ENCODE measurements at places on chromosomes 16 and 17. TPM values are rescaled to one million over a fixed set of nuclear protein-coding genes. Genes with fewer than 3 reads are reported as not detected.

- no peaks in the 10 kb centered on the region for H3K36me3 ChIP-seq
- H3K4me3 ChIP-seq = no peak overlapping the region
- H3K27ac ChIP-seq = no peak overlapping the region
Observed at GRCh38 chr16:30839523-30840227, 52.7 kb upstream of the ZNF629 start.

Gene SLC52A1
- total RNA-seq = not detected

GRCh38 chr17:49616086-49616485 lies 40.4 kb downstream of the NXPH3 start:
- H3K4me3 ChIP-seq = no peak overlapping the region
- H3K4me1 ChIP-seq = peaks cover 8% of the 10 kb centered on the region
- H3K27me3 ChIP-seq = no peaks in the 10 kb centered on the region

GRCh38 chr17:6233856-6234255 lies 163.7 kb downstream of the WSCD1 start:
- H3K36me3 ChIP-seq = no peaks in the 10 kb centered on the region
- no peak overlapping the region for H3K27ac ChIP-seq
- no peaks in the 10 kb centered on the region for H3K4me1 ChIP-seq
- no peak overlapping the region for H3K4me3 ChIP-seq
- no peak for DNase-seq

- H3K36me3 ChIP-seq = no peaks in the 10 kb centered on the region
- H3K27me3 ChIP-seq = no peaks in the 10 kb centered on the region
- no peaks in the 10 kb centered on the region for H3K4me1 ChIP-seq
- H3K27ac ChIP-seq = no peak overlapping the region
Observed at GRCh38 chr17:47862621-47863440, 11.9 kb upstream of the SP6 start.

DNA sequence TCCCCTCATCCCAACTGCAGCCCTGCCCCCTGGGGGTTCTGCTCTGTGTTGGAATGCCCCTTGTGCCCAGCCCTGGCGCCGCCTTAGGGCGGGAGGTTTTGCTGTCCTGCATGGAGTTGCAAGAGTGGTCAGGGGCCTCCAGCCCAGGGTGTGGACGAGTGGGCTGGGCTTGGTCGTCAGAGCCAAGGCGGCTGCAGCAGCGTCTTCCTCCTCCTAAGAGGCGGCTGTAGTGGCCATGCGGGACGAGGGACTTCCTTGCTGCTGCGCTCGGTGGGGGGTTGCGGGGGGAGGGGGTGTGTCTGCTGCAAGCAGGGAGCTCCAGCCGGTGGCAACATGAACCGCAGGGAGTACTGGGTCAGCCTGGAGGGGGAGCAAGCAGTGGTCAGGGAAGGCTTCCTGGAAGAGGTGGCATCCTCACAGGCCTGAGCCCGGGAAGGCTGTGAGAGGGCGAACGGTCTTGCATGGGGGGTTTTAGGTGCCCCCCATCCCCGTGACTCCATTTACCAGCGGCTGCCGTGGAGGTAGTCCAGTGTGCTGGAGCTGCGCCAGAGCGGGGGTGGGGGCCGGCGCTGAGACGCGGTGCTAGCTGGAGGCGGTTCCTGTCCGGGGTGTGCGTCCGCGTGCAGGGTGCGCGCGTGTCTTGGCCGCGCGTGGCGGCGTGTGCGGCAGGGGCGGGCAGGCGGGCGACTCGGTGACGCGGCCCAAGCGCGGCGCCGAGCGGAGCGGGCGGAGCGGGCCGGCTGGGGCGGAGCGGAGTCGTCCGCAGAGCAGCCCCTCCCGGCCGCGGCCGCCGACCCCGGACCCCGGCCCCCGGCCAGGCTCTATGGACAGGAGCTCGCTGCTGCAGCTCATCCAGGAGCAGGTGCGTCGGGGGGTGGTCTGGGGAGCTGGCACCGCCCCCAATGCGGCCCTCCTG lies at the start of gene RHBDL1:
Gene RHBDL1 (plus strand): TSS at position 704 of the 916 bp plus-strand sequence. CDS start 120 bp downstream, at position 824.
- H3K27ac ChIP-seq = no peak within 1 kb of the TSS
- no peaks in the 10 kb centered on the region for H3K4me1 ChIP-seq

DNA sequence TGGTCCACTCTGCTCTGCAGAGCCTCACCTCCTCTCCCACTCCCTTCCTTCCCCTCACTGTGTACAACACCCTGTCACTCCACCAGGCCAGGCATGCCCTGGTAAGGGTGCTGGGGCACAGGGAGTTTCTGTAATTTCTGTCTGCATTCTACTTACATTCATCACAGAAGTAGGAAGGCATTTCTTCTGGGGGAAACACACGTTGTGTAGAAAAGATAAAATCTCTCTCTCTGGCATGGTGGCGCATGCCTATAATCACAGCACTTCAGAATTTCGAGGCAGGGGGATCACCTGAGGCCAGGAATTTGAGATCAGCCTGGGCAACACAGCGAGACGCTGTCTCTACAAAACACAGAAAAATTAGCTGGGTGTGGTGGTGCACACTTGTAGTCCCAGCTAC lies 27.0 kb downstream of the WNT3 start:
- no peak overlapping the region for H3K4me3 ChIP-seq
- no peaks in the 10 kb centered on the region for H3K4me1 ChIP-seq
- DNase-seq = no peak
- H3K36me3 ChIP-seq = no peaks in the 10 kb centered on the region

Gene NDUFAF8
- 19.4 TPM for total RNA-seq

Gene DOC2A
- total RNA-seq = 0.47 TPM

Gene ARHGAP44
- total RNA-seq = 3.4 TPM

Gene CTF1
- 1.6 TPM for total RNA-seq

GRCh38 chr17:17680477-17681186 lies 626 bp upstream of the RAI1 start:
- H3K4me3 ChIP-seq = peak overlapping the region; percentile 83
- no peaks in the 10 kb centered on the region for H3K36me3 ChIP-seq
- H3K27me3 ChIP-seq = no peaks in the 10 kb centered on the region
- DNase-seq = no peak

DNA sequence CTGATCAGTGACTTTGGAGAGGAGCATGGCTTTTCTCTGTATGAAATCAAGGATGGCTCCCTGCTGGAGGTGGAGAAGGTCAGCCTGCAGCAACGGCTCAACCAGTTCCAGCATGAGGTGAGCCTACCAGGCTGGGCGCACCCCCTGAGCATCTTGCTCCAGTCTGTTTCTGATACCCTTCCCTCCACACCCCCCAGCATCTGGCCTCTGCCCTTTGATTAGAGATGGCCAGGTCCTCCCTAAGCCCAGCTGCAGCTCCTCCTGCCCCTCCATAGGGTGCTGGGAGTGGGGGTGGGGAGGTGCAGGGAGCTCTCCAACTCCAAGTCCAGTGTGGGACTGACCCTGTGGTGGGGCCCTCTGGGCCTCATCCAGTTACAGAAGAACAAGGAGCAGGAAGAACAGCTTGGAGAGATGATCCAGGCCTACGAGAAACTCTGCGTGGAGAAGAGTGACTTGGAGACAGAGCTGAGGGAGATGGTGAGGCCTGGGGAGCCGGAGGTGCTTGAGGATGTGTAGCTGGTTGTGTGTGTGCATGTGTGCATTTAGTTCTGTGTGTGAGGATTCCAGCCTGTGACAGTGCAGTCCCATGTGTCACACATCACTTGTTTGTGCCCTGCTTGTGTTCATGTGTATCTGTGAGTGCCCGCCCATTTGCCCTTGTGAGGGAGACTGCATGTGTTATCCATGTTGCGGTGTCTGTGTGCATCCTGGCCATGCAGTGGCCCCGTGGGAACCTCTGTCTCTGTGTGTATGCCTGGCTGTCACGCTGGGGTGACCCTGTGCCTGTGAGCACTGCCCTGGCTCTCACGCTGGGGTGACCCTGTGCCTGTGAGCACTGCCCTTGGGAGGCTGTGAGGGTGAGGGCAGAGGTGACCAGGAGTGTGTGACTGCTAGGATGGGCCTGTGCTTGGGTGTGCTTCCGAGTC lies 3.0 kb downstream of the TBKBP1 start:
- H3K4me1 ChIP-seq = no peaks in the 10 kb centered on the region
- peak; percentile 53 for DNase-seq
- no peaks in the 10 kb centered on the region for H3K27me3 ChIP-seq
- no peak overlapping the region for H3K27ac ChIP-seq

- no peaks in the 10 kb centered on the region for H3K36me3 ChIP-seq
- H3K27ac ChIP-seq = no peak overlapping the region
- no peaks in the 10 kb centered on the region for H3K4me1 ChIP-seq
- H3K4me3 ChIP-seq = peak overlapping the region; percentile 66
Observed at GRCh38 chr16:19168371-19169081, 486 bp downstream of the SYT17 start.

DNA sequence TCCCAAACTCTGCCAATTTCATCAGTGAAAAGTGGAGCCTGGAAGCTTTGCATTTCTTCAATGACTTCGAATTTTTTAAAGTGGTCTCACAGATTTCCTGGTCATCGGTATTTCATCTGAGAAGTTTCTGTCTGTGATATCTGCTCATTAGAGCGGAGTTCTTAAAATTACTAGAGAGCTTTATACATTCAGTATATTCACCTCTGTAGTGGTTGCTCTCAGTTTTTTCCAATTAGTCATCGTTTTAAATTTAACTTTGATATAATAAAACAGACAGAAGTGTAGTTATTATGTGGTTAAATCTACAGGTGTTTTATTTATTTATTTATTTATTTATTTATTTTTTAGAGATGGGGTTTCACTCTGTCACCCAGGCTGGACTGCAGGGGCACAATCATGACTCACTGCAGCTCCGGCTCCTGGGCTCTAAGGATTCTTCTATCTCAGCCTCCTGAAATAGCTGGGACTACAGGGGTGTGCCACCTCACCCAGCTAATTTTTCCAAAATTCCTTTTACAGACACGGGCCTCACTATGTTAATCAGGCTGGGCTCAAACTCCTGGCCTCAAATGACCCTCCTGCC lies 16.0 kb downstream of the ARHGAP17 start:
- DNase-seq = no peak
- no peak overlapping the region for H3K4me3 ChIP-seq
- H3K36me3 ChIP-seq = no peaks in the 10 kb centered on the region
- no peak overlapping the region for H3K27ac ChIP-seq

Gene NPIPA2
- total RNA-seq = 1.7 TPM

DNA sequence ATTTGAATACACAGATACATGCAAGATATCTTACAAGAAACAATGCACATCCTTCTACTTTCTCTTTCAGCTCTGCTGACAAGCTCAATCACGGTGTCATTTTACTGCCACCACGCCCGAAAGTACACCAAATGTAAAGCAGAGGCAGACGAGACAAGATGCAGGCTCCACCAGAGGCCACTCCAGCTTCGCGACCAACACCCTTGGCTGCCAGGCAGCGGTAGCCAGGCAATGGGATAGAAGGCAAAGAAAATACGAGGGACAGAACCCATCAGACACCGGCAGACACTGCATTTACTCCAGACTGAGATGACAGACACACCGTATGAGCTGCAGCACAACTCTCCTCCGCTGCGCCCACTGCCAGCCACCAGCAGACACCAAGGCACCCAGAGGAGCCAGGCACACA lies 41.0 kb downstream of the USP22 start:
- H3K4me1 ChIP-seq = no peaks in the 10 kb centered on the region
- H3K4me3 ChIP-seq = no peak overlapping the region
- DNase-seq = no peak
- no peaks in the 10 kb centered on the region for H3K27me3 ChIP-seq

- no peak overlapping the region for H3K27ac ChIP-seq
- no peak overlapping the region for H3K4me3 ChIP-seq
- no peaks in the 10 kb centered on the region for H3K27me3 ChIP-seq
- no peak for DNase-seq
Observed at GRCh38 chr17:57970710-57971109, 15.5 kb upstream of the CUEDC1 start.

DNA sequence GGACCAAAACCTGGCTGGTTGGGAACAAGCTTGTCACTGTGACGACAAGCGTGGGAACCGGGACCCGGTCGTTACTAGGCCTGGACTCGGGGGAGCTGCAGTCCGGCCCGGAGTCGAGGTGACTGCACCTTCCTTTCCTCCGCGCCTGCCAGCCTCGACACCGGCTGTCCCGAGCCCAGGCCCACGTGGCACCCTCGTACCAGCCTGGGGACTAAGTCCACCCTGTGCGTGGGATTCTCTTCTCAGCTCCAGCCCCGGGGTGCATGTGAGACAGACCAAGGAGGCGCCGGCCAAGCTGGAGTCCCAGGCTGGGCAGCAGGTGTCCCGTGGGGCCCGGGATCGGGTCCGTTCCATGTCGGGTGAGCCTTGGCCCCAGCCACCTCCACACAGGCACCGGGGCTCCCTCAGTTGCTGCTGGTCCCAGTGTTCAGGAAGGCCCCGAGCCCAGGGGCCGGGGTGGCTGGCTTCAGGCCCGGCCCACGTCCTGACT lies 31.6 kb downstream of the TSC2 start:
- peak; percentile 27 for DNase-seq
- H3K36me3 ChIP-seq = peaks cover 30% of the 10 kb centered on the region
- no peaks in the 10 kb centered on the region for H3K4me1 ChIP-seq

DNA sequence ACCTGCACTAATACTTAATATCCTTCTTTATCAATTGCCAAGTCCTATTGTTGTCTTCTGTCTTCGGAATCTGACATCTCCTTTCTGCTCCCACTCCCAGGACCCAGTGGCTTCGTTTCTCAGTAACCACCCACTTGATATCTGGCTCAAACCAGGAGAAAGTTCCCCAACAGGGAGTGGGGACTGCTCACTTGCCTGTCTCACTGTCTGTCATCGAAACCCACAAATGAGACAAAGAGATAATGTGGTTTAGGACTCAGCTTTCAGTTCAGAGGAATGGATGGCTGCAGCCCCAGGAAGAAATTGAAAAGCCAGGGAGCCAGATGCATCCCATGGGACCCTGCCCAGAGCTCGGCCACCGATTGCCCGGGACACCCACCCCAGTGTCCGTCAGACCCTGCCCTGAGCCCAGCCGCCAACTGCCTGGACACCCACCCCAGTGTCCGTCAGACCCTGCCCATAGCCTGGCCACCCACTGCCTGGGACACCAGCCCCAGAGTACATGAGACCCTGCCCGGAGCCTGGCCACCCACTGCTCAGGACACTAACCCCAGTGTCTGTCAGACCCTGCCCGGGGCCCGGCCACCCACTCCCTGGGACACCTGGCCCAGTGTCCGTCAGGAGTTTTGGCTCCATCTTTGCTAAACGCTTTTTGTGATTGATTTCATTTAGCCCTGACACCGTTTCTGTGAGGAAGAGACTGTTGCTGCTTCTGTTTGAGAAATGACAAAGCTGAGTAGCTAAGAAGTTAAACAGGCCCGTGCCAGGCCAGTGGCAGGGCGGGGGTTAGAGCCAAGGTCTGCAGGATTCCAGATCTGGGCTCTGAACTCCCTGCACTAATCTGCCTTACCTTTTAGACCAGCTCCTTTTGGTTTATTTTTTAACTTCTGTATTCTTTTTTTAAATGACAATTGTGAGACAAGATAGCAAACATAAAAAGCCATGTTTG lies 251.4 kb downstream of the PHKB start:
- peak; percentile 51 for DNase-seq
- no peaks in the 10 kb centered on the region for H3K4me1 ChIP-seq
- no peaks in the 10 kb centered on the region for H3K27me3 ChIP-seq
- H3K27ac ChIP-seq = no peak overlapping the region
- no peaks in the 10 kb centered on the region for H3K36me3 ChIP-seq
- no peak overlapping the region for H3K4me3 ChIP-seq

GRCh38 chr17:39663340-39663687 lies 1.8 kb upstream of the TCAP start:
- H3K27ac ChIP-seq = no peak overlapping the region
- no peaks in the 10 kb centered on the region for H3K27me3 ChIP-seq
- DNase-seq = no peak
- no peaks in the 10 kb centered on the region for H3K36me3 ChIP-seq
- H3K4me3 ChIP-seq = no peak overlapping the region

Gene CES3
- 6.2 TPM for total RNA-seq

Measured in pancreas (tissue), 10 donors.